ENCODE measurements at places on chromosomes 2 and 18.
A peak's percentile ranks its signal among the peaks of the same experiment; 100 is the strongest.

DNA sequence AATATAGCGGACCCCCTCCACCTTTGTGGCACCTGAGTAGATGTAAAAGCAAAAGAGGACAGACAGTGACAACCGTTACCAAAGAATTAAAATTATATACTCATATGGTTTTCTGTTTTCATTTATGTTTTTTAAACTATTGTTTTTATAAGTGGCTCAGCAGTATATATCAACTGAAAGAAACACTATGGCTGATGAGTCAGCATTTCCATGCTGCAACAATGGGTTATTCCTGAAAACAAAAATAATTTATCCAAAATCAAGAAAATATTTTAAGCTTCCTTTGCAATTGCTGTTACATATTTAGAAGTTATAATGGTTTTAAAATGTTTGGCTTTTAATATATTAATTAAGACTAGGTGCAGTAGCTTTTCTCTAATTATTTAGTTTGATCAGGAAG is 17.7 kb downstream of the MRPS9 start:
- no peak for DNase-seq

DNA sequence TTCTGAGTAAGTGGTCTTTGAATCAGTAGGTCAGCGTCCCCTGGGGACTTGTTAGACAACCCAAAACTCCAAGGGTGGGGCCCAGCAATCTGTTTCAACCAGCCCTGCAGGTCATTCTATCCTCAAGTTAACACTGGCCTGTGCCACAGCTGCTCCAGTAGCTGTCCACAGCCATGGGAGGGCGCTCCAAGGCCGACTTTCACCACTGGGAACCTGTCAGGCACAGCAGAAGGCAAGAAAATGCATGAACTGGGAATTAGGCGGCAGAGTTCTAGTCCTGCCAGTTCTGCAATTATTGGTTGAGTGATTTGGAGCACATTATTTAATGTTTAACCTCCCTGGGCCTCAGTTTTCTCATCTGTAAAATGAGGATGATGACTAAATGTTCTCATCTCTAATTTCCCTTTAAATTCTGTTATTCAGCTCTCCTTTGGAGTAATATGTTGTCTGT is 17.4 kb upstream of the MRPL33 start:
- DNase-seq: peak; percentile 40

DNA sequence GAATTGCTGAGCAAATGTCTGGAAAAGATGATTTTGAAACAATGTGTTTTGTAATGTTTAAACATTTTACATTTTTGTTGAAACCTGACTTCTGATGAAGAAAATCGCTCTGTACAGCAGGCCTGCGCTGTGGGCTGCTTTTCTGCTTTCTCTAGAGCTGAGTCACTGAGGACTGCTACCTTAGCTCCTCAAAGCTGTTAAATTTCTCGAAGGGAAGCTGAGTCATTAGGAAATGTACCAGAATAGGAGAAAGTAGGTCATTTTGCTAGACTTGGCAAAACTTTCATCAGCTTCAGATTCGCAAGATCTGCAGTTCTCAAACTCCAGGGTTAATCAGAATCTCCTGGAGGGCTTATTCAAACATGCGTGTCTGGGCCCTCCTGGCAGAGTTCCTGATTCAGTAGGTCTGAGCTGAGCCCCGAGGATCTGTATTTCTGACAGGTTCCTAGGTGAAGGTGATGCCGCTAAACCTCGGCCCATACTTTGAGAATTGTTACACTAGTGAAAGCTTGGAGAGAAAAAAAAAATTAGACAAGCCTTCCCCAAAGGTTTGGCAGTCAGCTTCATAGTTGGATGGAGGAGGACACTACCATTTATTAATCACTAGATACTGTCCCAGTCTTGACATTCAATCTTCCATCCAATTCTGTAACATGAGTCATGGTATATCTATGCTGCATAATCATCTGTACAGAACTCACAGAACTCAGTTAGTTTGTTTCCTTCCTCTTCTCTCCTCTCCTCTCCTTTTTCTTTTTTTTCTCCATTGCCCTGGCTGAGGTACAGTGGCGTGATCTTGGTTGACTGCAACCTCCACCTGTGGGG is 297.6 kb downstream of the PARD3B start:
- peak; percentile 9 for DNase-seq

DNA sequence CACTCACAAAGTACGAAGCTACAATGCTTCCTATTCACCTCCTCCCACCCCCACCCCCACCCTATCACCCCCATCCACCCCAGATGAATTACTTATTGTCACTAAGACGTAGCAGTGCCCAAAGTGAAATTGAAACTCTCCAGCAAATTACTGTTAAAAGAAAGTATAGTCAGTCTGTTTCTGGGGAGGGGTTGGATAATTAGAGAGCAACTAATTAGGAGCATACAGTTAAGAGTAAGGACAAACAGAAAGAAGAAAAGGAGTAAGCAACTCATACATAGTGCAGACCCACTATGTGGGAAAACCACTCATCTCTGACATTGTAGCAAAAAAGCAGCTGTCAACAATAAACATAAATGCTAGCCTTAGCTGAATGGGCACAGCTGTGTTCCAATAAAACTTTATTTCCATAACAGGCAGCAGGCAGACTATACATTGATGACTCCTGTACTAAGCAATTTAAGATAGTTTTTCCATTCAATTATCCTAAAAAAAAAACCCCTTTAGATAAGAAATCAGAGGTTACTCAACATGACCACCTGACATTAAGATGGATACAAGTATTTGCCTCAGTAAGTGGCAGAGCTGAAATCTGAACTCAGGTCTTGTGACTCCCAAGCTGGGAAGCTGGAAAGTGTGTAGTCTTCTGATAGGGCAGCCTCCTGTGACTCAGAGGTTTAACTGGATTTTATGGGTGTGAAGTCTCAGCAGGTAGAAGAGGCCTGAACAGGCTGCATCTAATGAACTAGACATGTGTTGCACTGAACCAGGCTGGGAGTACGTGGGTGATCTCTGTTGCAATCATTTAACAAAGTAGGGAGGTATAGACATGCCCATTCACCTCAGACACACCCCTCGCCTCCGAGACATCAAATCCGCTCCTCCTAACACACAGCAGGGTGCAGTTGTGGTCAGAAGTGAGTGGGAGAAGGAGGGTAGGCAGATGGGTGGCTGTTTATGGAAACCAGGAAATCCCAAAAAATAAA is 171.8 kb upstream of the KLF7 start:
- no peak for DNase-seq

DNA sequence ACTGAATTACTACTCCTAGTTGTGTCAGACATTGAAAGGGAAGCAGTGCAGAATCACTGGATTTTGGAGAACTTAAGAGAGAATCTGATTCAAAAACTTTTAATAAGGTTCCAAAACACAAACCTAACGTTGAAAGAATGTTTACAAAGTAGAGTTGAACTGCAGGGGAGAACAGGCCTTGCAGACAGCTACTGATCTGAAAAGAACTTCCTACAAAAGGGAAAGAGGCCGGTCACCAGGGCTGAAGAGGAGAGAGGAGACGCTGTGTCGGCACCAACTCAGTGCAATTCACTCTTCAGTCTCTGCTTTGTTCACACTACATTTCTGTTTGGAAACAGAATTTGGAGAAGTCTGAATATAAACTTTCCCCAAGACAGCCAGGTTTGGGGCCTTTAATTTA is 124.0 kb downstream of the GAREM1 start:
- no peak for DNase-seq

DNA sequence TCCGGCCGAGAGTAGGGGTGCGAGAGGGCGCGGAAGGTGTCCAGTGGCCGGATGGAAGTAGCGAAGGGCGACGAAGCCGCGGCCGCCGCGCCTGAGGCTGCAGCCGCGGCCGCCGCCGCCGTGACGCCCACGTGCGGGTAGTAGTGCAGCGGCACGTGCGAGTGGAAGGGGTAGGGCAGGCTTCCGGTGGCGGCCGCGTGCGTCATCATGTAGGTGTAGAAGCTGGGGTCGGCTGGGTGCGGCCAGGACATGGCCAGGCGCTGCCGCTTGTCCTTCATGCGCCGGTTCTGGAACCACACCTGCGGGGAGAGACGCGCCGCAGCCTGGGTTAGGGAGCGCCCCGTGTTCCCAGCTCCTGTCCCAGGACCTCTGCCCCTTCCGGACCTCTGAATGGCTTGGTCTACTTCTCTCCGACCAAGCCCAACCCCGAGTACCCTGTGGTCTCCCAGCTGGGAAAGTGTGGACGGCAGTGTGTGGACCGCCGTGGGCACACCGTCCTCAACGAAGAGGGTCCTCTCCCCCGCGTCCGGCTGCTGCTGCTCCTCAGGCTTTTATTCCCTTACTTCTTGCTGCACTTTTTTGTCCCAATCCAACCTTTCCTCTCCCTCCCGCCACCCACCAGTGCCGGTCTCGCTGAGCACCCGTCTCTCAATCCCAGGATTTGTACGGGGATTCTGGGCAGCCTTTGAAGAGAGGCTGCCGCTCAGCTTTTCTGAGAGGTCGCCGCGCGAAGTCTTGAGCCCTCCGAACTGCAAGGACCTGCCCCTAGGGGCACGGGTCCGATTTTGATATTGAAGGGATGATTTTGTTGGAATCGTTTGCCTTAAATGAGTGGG is 3.0 kb downstream of the EVX2 start:
- DNase-seq: no peak

GRCh38 chr2:143282684-143283083 is 153.5 kb downstream of the ARHGAP15 start:
- DNase-seq: no peak

DNA sequence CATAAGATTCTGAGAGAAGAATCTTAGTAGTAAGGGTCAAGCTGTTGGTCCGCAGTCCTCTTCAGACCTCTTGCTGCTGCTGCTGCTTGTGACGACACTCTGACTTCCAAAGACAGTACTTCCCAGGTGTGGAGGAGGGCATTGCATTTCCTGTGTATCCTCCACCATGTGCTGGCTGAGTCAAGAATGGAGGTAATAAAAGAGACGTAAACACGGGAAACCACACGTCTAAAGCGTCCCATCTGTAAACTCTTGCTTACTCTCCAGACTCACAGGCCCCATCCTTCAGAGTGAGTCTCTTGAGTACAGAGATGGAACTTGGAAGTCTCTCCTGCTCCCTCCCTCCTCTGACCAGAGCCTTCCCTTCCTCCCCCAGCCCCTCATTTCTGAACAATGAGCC is 25.6 kb downstream of the KLHL29 start:
- no peak for DNase-seq

DNA sequence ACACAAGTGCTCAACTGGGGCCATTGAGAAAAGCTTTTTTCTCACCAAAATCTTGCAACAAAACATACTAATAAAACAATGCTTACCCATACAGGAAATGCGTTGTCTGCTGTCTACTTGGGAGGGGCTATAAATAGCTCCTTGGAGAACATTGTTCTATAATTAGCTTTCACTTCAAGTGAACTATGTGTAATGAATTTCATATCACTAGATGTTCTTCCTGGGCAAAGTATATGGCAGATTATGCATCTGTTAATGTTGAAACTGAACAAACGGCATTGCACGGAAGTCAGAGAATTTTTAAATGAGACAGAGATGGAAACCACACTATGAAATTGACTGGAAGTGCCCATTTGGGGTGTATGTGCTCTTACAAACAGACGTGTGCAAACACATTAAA is 6.4 kb upstream of the NPAS2 start:
- DNase-seq: no peak

GRCh38 chr2:182477774-182478173 is 50.9 kb upstream of the PDE1A start:
- no peak for DNase-seq

GRCh38 chr18:62974928-62975675 is 259.8 kb downstream of the PHLPP1 start:
- DNase-seq: no peak

- DNase-seq: no peak
Observed at GRCh38 chr2:117918608-117919007, 95.3 kb downstream of the CCDC93 start.

- DNase-seq: no peak
Observed at GRCh38 chr2:204663816-204664425, 118.6 kb downstream of the PARD3B start.

DNA sequence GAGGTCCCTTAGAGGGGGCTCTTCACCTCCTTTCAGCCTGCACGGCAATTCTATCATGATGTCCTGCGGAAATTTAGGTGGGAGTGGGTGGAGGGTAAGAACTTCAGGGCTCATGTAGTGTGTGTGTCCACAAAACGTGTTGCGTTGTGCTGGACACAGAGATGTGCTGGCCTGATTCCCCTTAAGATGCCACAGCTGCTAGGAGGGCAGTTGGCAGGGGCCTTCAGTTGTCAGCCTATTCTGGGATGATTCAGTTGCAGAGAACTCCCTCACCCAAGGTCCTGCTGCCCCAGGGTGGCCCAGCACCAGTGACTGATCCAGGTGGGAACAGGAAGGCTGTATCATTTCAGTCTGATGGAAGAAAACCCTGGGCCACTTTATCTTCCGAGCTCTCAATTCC is 1.0 kb upstream of the HJURP start:
- no peak for DNase-seq

DNA sequence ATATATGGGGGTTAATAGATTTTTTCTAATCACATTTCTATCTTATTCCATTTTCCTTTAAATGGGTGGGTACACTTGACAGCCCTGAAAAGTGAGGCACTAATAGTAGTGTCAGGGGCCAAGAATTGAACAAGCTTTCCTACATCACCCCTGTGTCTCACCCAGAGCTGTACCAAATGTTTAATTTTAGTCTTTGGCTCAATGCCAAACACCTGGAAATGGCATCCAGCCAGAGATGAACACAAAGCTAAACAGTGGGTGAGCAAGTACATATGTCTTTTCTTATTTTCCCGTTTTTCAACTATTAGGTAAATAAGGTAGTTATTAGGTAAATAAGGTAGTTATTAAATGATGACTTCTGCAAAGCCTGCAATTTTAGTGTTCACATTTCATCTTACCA is 276.3 kb upstream of the ERBB4 start:
- DNase-seq: no peak

DNA sequence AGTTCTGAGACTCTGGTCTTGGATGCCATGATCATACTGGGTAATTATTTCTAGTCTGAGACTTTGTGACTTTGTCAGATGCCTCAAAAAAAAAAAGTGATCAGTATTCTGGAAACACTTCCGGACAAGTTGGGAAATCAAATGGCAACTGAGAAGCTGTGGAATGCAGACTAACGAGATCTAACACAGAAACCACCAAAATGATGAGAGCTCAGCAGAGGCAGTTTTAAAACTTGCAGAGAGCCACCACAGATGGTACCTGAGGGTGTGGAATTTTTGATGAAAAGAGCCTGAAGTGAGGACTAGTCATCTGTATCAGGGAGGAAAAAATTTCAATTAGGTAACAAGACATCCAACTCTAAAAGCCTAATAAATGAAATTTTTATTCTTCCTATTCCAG is 5.5 kb upstream of the GPR75 start:
- no peak for DNase-seq

- DNase-seq: no peak
Observed at GRCh38 chr18:50454387-50454988, 79.6 kb downstream of the SKA1 start.

GRCh38 chr2:109460553-109461324 is 153.0 kb downstream of the SEPTIN10 start:
- no peak for DNase-seq

DNA sequence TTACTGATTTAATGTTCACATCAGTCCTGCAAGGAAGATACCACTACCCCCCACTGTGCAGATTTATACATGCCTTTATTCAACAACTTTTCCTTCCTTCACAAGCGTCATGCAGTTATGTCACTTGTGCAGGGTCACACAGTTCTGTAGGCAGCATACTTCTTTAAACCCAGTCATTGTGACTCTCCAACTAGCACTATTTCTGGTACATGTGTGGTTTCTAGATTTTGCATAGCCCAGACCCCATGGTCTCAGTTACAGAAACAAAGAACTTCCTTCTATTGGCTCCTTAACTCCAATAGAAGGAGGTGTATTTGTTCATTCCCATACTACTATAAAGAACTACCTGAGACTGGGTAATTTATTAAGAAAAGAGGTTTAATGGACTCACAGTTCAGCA is 333.1 kb downstream of the ZNF516 start:
- no peak for DNase-seq

GRCh38 chr2:24435391-24436316 is 55.4 kb upstream of the NCOA1 start:
- DNase-seq: peak; percentile 93

GRCh38 chr2:168804214-168804613 is 1.8 kb downstream of the NOSTRIN start:
- no peak for DNase-seq
